ENCODE measurements at places on chromosomes 13 and 19. TPM values are rescaled to one million over a fixed set of nuclear protein-coding genes. Genes with fewer than 3 reads are reported as not detected.

The VSTM2B gene
- not detected for total RNA-seq

The LINGO3 gene
- total RNA-seq: under 0.01 TPM

The USHBP1 gene
- not detected for total RNA-seq

The PTPRH gene
- 15.3 TPM for total RNA-seq

The PIAS4 gene
- total RNA-seq: 10.7 TPM

The CLDND2 gene
- not detected for total RNA-seq

The SLC17A7 gene
- total RNA-seq: not detected

The ZNF563 gene
- total RNA-seq: 3.0 TPM

The RNF17 gene
- total RNA-seq: not detected

The BEST2 gene
- total RNA-seq: not detected

The OR4F17 gene
- not detected for total RNA-seq

Data from uterine smooth muscle cell (primary cell).